Activated CD4-positive, alpha-beta T cell treated with anti-CD3 and anti-CD28 coated beads for 36 hours (primary cell): ENCODE measurements at places on chromosomes 7 and 10. TPM values are rescaled to one million over a fixed set of nuclear protein-coding genes. Genes with fewer than 3 reads are reported as not detected.

The PIP gene
- not detected for total RNA-seq

The SLC13A1 gene
- total RNA-seq, result not detected

The VWC2 gene
- not detected for total RNA-seq

The ERVW-1 gene
- total RNA-seq, result not detected

The SLC18A3 gene
- not detected for total RNA-seq

The LMOD2 gene
- not detected for total RNA-seq

The NXPH1 gene
- not detected for total RNA-seq

The ADGRA1 gene
- not detected for total RNA-seq

The TRPV5 gene
- total RNA-seq, result not detected

The C10orf143 gene
- total RNA-seq, result 4.0 TPM

GRCh38 chr7:129468547-129468946 lies 33.8 kb upstream of the SMKR1 start:
- no peak for DNase-seq

GRCh38 chr10:56359837-56360236 lies 1.2 kb downstream of the ZWINT start:
- DNase-seq, result no peak

GRCh38 chr7:682810-683209 lies 43.7 kb upstream of the DNAAF5 start:
- no peak for DNase-seq

GRCh38 chr7:51226916-51227535 lies 89.6 kb downstream of the COBL start:
- no peak for DNase-seq

DNA sequence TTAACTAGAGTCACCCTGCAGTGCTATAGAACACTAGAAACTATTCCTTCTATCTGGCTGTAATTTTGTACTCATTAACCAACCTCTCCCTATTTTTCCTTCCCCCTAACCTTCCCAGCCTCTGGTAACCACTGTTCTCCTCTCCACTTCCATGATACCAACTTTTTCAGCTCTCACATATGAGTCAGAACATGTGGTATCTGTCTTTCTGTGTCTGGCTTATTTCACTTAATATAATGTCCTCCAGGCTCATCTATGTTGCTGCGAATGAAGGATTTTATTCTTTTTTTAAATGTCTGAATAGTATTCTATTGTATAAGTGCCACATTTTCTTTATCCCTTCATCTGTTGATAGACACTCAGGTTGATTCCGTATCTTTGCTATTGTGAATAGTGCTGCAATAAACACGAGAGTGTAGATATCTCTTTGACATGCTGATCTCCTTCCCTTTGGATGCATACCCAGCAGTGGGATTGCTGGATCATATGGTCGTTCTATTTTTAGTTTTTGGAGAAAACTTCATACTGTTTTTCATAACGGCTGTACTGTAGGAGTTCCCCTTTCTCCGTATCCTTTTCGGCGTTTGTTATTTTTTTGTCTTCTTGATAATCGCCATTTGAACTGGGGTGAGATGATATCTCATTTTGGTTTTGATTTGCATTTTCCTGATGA lies 101.4 kb downstream of the FAM107B start:
- DNase-seq, result no peak

DNA sequence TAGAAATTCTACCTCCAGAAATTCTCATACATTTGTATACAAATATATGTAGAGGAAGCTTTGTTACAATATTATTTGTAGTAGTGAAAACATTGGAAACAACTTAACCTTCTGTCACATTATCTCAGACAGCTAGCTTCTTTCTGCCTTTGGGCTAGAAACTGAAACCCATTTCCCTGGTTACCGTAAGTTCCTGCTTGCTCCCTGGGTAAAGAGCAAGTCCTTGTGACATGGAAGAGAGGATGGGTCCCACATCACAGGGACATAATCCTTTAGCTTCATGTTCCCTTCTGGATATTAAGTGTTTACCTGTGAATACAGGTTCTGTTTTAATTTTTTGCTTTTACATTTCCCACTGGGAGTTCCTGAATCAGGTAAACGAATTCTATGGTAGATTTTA lies 41.8 kb downstream of the KLHDC10 start:
- DNase-seq, result no peak

DNA sequence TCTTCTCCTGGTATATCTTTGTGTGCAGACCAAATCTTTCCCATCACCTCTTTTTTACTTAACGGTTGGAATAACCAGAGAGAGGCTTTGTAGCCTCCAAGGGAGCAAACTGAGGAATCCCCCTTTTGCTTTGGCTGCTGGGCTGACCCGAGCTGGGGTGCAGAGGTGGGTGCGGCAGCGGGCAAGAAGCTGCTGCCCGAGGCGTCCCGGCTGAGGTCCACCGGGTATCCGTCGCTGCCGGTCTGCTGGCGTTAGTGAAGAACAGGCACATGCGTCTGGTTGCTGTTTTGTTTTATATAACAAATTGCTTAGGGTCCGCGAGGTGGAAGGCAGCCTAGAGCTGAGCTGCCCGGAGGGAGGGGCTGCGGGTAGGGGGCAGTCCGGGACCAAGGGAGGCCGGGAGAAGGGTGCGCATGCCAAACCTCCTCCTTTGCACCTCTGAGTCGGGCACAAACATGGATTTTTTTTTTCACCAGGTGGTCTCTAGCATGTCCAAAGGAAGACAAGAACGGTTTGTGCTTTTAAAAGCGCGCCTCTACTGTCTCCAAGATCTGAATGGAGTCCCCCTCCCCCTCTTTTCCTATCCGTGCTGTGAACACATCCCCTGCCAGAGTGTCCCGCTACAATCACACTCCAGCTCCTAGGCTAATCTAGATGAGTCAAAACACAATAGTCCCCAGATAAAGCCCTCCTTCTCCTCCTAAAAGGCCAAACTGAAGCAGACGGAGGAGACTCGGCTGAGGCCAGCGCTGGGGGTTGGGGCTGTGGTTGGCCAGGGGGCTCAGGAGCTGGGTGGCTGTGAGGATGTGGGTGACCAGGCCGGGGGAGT lies 6.8 kb upstream of the GATA3 start:
- peak; percentile 31 for DNase-seq

GRCh38 chr10:75540357-75540966 lies 109.0 kb downstream of the LRMDA start:
- no peak for DNase-seq

- DNase-seq, result no peak
Observed at GRCh38 chr10:125607689-125608290, 75.2 kb downstream of the TEX36 start.

DNA sequence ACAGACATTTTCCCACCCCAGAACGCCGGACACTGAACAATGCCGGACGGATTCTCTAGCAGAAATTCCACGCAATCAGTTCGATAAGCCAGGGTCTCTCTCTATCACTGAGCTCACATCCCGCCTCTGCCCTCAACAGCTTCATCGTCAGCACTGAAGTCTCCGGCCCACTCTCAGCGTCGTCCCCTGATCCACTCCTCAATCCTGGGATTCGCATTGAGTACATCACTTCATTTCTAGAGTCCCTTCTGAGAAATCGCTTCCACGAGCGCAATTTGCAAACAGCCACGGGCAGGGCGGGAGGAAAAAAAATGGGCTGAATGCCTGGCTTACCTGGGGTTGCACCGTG lies 365 bp downstream of the YME1L1 start:
- peak; percentile 51 for DNase-seq

GRCh38 chr10:17747883-17748550 lies 4.0 kb upstream of the TMEM236 start:
- no peak for DNase-seq

DNA sequence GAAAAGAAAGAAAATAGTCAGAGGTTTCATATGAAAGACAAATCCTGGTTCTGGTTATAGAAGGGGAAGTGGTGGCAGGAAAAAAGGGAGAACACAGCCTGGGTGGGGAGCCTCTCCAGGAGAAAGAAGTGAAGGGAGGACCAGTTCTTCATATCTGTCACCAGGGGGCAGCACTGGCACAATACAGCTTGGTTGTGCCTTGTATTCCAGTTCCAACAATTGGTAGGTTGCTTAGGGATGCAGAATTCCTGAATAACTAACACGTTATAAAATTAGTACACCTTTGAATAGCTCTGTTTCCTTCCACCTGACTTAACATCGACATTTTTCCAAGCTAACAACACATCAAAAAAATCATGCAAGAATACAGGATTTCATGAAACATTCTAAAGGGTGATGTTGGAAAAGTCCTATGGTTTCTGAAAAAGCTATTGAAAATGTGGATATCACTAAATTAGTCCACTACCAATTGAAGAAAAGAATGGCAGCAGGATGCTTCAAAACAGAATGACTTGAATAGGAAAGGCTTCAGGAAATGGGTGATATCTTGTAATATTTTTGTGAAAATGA lies 52.9 kb downstream of the CYP26A1 start:
- DNase-seq, result peak; percentile 39

DNA sequence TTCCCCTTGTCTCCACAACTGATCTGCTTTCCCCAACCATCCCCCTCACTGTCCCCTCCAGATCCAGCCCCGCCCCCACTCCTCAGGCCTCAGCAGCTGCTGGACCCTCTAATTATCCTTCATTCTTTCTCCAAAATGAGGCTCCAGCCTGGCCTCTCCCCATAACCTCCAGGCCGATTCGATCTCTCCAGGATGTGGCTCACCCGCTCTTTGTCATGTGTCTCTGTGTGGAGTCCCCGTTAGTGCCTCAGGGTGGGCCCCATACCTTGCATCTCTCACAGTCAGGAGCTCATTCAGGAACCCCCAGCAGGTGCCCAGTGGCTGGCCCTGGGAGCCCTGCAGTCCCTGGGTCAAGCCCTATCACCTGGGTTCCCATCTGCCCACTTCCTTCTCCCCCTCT lies 1.3 kb downstream of the PILRA start:
- no peak for DNase-seq

DNA sequence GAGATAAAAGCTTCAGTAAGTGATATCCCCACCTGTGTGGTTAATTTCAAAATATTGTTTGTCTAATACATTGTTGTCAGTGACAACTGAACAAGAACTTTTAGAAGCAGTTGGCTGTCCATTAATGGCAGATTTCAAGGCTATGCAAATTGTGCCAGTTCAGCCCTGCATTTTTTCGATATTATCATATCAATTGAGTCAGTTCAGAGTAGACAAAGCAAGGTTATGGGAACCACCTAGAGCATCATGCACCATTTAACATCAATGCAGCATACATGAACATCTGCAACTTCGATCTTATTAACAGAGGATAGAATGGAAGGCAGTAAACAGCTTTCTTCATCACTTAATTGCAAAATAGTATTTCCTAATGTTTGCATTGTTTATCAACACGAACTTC lies 180.7 kb upstream of the KAT6B start:
- no peak for DNase-seq

GRCh38 chr7:5671046-5671445 lies 110.4 kb downstream of the RNF216 start:
- no peak for DNase-seq

GRCh38 chr7:92872701-92873100 lies 36.3 kb upstream of the CDK6 start:
- no peak for DNase-seq

DNA sequence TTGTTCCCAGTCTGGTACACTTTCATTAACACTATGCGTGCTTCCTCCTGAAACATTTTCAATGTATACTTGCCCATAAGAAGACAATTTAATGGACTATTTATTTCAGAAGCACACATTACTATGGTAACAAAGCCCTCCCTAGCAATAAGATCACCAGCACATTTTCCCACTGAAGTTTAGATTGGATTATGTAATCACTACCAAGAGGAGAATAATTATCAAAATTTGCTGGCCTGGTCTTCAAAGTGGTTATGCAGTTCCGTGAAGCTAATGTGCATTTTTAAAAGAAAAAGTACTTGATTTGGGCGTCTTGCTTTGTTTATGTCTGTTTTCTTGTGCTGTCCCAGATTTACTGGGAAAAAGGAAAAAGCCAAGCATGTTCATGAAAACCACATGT lies 61.9 kb downstream of the AP3M1 start:
- no peak for DNase-seq

DNA sequence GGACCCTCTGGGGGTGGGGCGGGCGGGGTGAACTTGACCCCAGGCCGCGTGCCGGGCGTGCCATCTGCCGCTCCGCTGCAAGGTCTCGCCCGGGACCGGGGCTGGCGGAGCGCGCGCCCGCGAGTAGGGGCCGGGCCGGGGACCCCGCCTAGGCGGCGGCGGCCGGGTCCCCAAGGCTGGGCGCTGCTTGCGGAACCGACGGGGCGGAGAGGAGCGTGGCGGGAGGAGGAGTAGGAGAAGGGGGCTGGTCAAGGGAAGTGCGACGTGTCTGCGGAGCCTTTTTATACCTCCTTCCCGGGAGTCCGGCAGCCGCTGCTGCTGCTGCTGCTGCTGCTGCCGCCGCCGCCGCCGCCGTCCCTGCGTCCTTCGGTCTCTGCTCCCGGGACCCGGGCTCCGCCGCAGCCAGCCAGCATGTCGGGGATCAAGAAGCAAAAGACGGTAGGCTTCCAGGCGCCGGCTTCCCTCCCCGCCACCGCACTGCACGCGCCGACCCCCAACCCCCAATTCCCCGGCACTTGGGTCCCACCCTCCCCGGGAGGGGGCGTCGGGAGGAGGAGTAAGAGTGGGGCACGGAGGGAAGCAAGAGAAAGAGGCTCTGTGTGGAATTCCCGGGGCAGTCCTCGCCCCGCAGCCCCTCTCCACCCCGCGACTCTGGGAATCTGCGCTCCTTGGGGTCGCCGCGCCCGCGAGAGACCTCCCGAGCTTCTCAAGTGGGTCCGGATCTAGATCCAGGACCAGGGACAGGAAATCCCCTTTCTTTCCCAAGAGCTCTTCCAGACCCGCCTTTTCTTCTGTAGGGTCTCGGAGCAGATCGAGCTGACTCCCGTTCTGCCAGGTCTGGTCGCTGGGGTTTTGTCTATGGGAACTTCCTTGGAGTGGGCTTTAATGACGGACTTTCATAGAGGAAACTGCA lies at the start of gene PAPSS2:
PAPSS2 (plus strand) TSS at position 308 of the 913 bp plus-strand sequence; CDS start at position 412, 104 bp downstream.
- peak; percentile 56 for DNase-seq

GRCh38 chr7:111081546-111082267 lies 9.2 kb upstream of the LRRN3 start:
- DNase-seq, result no peak

GRCh38 chr10:43026039-43026973 lies 50.6 kb upstream of the RET start:
- DNase-seq, result no peak

DNA sequence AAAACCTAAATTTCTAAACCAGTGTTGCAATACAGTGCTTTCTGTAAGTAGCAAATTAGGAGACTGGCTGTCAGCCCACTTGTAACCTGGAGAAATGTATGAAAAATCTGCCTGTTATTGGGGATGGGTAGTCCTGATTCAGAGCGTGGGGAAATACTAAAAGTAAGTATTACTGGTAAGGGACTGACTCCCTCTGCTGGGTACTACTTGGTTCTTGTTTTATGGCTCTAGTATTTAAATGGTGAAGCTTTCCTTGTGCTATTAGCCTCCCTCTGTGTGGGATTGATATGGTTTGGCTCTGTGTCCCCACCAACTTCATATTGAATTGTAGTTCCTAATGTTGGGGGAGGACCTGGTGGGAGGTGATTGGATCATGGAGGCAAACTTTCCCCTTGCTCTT lies 886.1 kb downstream of the SORCS1 start:
- DNase-seq, result no peak

GRCh38 chr7:38934051-38934450 lies 25.1 kb upstream of the VPS41 start:
- no peak for DNase-seq
